NCI-H460 (cell line): ENCODE measurements at places on chromosomes 5 and 9.

DNA sequence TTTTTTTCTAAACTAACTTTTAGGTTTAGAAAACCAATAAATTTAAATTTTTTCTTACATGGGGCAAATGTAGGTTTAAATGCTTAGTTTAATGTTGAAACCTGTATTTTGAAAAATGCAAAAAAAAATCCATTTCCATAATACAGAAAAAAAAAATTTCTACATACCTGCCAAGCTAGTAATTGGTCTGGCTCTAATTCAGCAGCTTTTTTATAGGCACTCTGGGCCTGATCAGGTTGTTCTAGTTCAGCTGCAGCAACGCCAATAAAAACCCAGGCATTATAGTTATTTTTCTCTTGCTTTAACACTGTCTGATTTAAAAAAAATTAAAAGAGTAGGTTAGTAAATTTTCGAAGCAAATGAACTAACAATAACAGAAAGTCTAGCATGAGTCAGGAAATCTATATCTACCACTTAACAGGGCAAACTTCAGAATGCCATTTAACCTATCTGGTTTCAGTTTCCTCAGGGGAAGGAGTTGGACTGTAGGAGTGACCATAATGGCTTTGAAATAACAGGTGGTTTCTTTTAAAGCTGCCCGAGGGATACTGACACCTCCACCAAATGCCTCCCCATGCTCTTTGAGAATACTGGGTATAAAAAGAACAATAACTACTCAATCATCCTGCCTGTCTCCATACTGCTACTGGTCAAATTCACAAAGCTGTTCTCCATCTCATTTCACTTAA lies 11.6 kb downstream of the SKIC3 start:
- no peak for DNase-seq

GRCh38 chr9:89465001-89465451 lies 32.9 kb downstream of the SEMA4D start:
- no peak for DNase-seq

- no peak for DNase-seq
Observed at GRCh38 chr9:91647371-91647770, 223.7 kb upstream of the NFIL3 start.

DNA sequence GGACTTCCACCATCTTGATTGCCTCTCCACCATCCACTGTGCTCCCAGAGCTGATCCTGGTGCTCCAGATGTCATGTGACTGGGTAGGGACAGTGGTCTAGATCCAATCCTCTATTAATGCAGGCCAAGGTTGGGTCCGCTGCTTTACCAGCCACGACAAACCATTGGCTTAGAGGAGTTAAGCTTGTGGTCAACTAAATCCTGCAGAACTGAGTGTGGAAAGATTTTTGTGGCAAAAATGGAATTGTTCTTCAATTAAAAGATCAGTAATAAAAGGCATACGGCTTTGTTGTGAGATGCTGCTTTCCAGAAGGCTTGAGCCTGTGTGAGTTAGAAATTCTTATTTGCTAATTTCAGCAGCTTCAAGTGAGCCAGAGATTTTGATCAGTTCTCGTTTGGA lies 30.7 kb downstream of the SLC1A3 start:
- DNase-seq = no peak

DNA sequence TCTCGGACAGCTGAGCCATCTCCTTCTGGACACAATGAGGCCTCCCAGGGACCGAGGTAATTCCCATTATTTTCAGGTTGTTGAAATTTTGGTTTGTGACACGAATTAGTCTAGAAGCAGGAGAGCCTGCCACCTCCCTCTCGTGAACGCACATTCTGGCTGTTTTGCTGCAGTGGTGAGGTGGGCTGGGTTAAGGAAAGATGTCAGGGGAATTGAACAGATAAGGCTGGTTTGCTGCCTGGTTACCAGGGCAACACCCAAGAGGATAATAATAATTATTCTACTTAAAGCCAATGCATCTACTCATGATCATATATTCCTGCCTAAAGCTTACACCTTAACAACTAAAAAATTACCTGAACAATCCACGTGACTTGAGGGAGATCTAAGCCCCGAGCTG lies 38.1 kb downstream of the DDX31 start:
- DNase-seq = no peak

DNA sequence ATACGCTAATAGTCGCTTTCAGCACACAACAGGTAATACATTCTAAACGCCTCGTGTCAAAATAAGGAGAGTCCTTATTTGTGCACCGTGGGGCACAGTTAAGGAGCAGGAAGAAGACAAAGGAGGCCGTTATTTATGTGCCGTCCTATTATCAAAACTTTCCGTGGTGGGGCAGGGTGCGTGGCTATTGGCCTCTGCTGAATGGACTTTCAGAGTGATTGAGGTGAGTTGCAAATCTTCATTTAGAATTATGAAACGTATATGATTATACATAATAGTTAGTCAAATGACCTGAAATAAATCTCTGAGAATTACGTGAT lies 833 bp downstream of the C5orf24 start:
- no peak for DNase-seq

- no peak for DNase-seq
Observed at GRCh38 chr5:1058988-1059883, 50.6 kb downstream of the NKD2 start.

DNA sequence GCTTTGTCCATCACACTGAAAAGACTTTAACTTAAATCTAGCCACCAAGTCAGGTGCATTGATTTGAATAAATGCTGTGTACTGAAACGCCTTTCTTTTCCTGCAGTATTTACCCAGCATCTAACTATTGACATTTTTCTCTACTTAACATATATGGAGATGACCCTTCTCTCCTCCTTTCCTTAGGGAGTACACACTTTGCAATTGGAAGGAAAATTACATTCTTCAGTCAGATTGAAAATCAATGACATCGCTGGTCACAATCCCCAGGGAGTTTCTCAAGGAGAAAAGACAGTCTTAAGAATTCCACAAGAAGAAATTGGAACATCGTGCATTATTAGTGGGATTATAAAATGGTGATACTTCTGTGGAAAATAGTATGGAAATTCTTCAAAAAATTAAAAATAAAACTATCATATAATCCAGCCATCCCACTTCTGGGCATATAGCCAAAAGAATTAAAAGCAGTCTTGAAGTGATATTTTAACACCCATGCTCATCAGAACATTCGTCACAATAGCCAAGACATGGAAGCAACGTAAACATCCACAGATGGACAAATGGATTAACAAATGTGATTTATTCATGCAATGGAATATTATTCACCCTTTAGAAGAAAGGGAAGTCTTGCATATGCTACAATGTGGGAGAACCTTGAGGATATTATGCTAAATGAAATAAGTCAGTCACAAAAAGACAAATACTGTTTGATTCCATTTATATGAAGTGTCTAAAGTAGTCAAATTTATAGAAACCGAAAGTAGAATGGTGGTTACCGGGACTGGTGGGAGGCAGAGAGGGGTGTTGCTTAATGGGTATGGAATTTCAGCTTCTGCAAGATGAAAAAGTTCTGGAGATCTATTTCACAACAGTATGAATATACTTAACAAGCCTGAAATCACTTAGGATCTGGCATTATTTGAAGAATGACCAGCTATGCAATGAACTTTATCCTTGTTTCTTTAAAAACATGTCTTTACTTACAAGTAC lies 14.3 kb upstream of the FREM1 start:
- no peak for DNase-seq

DNA sequence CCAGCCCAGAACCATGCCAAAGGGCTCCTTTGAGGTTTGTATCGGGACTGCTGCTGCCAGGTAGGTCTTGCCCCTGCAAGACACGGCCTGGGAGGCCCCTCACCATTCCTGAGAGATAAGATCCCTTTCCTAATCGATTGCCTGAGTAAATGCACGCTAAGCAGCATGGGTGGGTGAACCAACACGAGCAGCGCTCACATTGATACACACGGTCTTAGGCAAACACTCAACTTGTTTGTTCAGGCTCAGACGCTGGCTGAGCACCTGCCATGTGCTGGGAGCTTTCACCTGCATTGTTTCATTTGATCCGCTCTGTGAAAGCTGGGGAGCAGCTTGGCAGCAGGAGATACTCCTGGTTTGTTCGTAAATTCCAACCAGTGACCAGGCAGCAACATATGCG lies 76.9 kb upstream of the NEURL1B start:
- no peak for DNase-seq

DNA sequence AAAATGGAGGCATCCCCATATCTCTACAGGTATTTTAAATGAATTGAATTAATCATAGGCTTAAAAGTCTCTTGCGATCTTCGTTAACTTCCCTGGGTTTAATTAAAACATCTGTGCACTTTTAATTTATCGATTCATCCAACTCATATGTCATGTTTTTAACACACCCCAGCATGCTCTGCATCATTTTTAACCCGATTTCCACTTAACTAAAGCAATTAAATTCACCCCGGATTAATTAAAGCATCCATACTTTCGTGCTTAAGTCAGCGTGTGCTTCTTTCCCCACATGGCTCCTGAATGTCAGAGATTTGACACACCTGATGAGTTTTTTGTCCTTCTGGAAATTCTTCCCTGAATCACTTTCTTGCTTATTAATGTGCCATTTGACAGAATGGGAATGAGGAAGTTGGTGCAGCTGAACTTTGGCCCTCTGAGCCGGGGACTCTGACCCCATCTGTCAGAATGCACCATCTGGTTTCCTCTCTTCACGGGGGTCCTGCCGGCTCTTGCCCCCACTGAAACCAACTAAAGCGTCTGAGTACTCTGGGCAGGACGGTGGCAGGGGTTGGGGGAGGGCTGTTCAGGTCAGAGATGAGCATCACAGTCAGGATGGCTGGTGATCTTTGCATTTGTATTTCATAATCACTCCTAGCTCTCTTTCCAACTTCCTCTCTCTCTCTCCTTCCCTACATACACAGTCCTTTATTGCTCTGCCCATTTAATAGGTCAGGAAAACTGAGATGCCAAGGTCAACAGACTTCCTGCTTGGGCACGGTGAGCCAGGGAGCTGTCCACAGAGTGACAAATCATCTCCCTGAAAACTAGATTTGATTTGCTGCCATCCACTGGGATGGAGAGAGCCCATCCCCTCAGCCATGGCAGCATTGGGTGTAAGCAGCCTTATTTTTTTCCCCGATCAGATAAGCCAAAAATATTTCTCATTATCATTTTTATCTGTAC lies 180.3 kb upstream of the WWC1 start:
- no peak for DNase-seq

DNA sequence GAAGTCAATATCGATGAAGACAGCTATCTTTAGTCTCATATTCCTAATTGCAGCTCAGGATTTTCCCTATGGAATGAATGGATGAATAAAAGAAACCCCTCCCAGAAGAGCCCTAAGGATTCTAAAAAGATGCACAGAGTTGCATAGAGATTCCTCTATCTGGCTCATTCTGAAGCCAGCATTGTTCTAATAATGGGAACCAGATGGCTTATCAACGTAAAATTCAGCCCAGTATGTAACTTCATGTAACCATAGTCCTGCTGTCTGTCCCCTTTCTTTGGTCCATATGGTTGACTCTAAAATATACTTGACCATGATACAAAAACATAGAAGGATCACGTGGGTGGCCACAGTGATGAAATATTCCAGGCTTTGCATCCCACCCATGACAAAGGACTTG lies 508.6 kb downstream of the RASEF start:
- no peak for DNase-seq

DNA sequence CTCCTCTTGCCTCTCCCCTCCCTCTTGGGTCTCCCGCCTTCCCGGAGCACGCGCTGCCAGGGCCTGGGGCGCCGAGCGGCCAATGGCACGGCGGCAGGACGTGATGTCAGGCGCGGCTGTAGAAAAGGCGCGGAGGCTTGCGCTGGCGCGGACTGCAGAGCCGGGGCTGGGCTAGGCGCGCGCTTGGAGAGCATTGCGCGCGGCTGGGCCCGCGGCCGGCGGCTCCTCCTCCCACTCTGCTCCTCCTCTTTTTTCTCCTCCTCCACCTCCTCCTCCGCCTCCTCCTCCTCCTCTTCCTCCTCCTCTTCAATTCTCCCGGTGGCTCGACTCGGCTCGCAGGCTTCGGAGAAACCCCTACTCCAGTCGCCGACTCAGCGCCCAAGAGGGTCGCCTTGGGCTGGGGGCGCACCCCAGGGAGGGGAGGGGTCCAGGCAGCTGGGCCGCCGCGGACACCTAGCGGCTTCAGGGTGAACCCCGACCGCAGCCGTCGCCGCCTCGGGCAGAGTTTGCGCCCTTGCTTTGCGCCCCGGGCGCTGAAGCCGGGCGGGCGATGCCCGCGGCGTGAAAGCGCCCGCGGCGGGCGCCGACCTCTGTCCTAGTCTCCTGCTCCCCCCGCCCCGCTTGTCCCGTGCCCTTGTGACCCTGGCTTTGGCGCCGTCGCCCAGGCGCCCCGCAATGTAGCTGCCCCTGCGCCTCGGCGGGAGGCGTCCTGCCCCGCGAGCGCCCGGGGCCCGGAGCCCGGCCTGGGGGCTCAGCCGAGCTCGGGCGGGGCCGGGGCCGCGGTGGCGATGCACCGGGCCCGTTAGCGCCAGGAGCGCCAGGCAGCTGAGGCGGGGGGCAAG lies at the start of gene LHX2:
Gene LHX2 (plus strand): TSS at position 309 of the 842 bp plus-strand sequence. CDS start 581 bp downstream, outside the sequence.
- peak; percentile 88 for DNase-seq

DNA sequence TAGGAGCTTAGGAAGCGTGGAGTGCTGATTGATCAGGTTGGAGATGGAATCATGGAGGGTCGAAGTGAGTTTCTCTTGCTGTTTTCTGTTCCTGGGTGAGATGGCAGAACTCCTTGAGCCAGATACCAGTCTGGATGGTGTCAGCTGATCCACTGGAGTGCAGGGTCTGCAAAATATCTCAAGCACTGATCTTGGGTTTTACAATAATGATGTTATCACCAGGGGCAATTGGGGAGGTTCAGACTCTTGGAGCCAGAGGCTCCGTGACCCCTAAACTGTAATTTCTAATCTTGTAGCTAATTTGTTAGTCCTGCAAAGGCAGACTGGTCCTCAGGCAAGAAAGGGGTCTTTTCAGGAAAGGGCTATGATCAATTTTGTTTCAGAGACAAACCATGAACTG lies 80.0 kb upstream of the NIPAL4 start:
- no peak for DNase-seq

DNA sequence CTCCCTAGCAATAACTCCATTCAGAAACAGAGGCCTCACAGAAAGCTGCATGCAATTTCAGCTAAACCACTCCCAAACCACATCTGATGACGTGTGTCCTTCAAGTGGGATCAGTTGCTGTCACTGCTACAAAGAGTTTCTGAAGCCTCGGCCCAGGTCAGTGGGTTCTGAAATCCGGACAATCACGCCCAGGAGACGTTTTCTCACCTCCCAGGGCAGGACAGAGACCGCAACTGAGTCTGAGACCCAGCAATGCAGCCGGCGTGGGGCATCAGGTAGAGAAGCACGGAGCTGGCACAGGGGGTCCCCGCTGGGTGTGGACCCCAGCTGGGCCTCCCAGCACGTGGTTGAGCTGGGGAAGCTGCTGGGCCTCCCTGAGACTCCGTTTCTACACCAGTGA lies 2.6 kb upstream of the UBE2QL1 start:
- DNase-seq = no peak

- no peak for DNase-seq
Observed at GRCh38 chr5:36128795-36129194, 22.9 kb downstream of the LMBRD2 start.

- peak; percentile 64 for DNase-seq
Observed at GRCh38 chr5:137629646-137630045, 106.2 kb downstream of the KLHL3 start.

DNA sequence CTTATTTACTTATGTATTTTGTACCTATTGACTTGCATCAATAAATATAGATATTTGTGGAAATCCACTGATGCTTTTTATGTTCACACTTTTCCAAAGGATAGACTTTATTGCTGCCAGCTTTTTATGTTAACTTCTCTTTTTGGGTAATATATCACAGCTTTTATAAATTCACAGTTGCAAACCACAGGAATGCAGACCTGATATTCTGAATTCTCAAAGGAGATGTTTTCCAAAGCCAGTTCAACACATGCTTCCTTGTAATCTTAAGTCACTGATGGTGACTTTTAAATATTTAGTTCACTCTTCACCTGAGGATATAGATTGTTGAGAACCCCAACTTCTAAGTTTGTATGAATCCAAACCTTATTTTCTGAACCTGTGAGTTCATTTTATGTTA lies 223.4 kb upstream of the PRR16 start:
- DNase-seq = no peak
